ENCODE measurements at places on chromosomes 3 and 15. TPM values are rescaled to one million over a fixed set of nuclear protein-coding genes. Genes with fewer than 3 reads are reported as not detected.

The SH2D7 gene
- not detected for total RNA-seq

The OR5K2 gene
- total RNA-seq = not detected

The LNP1 gene
- total RNA-seq = 0.66 TPM

The FBN1 gene
- 6.9 TPM for total RNA-seq

The EPHB3 gene
- total RNA-seq = 0.23 TPM

The SLC28A2 gene
- total RNA-seq = not detected

The ITIH3 gene
- total RNA-seq = not detected

The SEMA7A gene
- total RNA-seq = 2.9 TPM

The TLR9 gene
- total RNA-seq = not detected

The HESX1 gene
- total RNA-seq = not detected

The VWA5B2 gene
- 0.44 TPM for total RNA-seq

The C3orf22 gene
- total RNA-seq = not detected

The ATP8B4 gene
- 1.1 TPM for total RNA-seq

The MANF gene
- 101 TPM for total RNA-seq

The PCSK6 gene
- 8.1 TPM for total RNA-seq

The ALG1L2 gene
- not detected for total RNA-seq

The ADAMTS17 gene
- not detected for total RNA-seq

The DNAJB8 gene
- total RNA-seq = not detected

The OCA2 gene
- 0.18 TPM for total RNA-seq

The VILL gene
- total RNA-seq = 0.23 TPM

The ZPLD1 gene
- 0.08 TPM for total RNA-seq

The FBXO40 gene
- not detected for total RNA-seq

The ITGA11 gene
- 4.9 TPM for total RNA-seq

The CP gene
- total RNA-seq = 5.3 TPM

The RARB gene
- 10.2 TPM for total RNA-seq

The C15orf61 gene
- total RNA-seq = 4.0 TPM

The SEC22C gene
- total RNA-seq = 27.9 TPM

The TRIM59 gene
- total RNA-seq = 4.9 TPM
